Left renal cortex interstitium (tissue), 4 donors: ENCODE measurements at places on chromosomes 6 and 20. TPM values are rescaled to one million over a fixed set of nuclear protein-coding genes. Genes with fewer than 3 reads are reported as not detected.

Gene NMBR
- polyA plus RNA-seq: 0.44 TPM

- DNase-seq: no peak
Measured at GRCh38 chr6:1705630-1706029, 95.9 kb downstream of the FOXC1 start.

- no peak for DNase-seq
Measured at GRCh38 chr6:118776607-118777549, 117.1 kb upstream of the ASF1A start.

- DNase-seq: no peak
Measured at GRCh38 chr6:22079783-22080182, 217.1 kb downstream of the PRL start.
